ENCODE measurements at places on chromosomes 4 and X. TPM values are rescaled to one million over a fixed set of nuclear protein-coding genes. Genes with fewer than 3 reads are reported as not detected.

Gene SATL1
- total RNA-seq, result not detected

Gene HTR2C
- not detected for total RNA-seq

Gene UXT
- 128 TPM for total RNA-seq

Gene XKRX
- 0.90 TPM for total RNA-seq

Gene MAGEE2
- total RNA-seq, result not detected

Data from IMR-90 (cell line).